ENCODE measurements at places on chromosomes 6 and 20.

DNA sequence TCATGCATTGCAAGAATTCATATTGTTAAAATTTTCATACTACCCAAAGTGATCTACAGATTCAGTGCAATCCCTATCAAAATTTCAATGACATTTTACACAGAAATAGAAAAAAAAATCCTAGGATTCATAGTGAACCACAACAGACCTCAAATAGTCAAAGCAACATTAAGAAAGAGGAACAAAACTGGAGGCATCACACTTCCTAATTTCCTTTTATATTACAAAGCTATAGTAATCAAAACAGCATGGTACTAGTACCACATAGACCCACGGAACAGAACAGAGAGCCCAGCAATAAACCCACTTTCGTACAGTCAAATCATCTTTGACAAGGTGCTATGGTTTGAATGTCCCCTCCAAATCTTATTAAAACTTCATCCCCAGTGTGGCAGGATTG, 39.7 kb downstream of the NTSR1 start:
- DNase-seq = no peak

- no peak for DNase-seq
These were observed 23.8 kb downstream of the SIM1 start for GRCh38 chr6:100440935-100441334.

DNA sequence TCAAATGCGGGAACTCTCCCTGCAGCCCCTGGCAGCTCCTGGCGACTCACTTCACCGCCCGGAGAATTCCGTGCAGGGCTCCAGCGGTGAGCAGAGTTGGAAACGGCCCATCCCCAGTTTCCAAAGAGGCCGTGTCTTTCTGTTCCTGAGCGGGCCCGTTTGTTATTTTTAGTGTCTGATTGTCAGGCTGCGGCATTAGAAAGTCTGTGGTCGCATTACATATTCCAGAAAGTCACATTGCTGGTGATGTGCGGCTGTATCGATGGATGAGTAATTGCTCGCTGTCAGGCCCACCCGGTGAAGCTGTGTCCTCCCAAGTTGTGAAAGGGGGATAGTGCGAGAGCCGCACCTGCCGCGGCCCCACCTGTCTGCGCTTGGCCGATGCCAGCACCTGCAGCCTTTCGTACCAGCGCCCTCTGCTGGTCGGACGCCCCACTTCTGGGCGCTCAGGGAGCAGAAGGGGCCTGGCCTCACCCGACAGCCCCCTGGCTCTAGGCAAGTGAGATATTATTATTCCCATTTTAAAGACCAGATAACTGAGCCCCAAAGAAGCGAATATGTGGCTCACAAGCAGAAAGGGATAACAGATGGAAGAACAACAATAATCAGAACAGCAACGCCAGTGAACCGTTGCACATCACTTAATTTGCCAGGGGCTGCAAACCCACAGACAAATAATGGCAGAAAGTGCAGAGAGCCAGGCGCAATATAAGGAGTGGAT, 244.9 kb downstream of the TSHZ2 start:
- DNase-seq = peak; percentile 76

GRCh38 chr6:165850434-165851019, 187.5 kb upstream of the PDE10A start:
- peak; percentile 49 for DNase-seq

DNA sequence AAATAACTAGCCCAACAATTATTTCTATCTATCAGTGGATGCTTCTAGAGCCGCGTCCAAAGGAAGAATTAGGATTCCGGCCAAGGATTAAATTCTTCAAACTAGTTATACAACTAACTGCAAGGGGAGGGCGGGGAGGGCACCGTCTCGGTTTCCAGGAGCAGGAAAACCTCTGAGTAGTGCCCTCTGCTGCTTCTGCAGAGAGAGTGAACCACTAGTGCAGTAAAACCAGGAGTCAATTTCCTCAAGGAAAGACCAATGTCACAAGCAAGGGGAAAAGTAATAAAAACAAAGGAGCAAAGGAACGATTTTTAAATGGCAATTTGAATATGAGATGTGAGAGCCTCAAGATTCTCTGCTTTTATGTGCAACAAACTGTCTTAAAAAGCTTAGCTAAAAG, 16.5 kb upstream of the UBE2J1 start:
- DNase-seq = no peak

DNA sequence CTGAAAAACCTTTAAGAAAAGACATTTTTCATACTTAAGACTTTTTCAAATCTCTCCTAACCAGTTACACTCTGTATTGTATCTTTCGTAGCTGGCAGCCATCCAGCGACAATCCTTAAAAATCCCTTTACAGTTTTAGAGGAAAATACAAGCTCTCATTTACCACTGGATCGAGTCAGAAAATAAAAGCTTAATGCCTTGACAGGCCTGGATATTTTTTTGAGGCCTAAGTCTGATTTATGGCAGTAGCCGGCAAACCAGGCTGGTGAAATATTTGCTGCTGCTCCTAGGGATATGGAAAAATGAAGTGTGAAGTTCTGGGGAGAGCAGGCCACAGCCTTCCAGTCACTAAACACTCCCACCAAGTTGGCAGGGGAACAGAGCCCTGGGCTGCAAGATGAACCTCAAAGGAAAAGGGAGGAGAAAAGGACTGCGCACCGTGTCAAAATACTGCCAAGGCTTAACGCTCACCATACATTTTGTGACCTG, 213.0 kb upstream of the SUPT3H start:
- no peak for DNase-seq

DNA sequence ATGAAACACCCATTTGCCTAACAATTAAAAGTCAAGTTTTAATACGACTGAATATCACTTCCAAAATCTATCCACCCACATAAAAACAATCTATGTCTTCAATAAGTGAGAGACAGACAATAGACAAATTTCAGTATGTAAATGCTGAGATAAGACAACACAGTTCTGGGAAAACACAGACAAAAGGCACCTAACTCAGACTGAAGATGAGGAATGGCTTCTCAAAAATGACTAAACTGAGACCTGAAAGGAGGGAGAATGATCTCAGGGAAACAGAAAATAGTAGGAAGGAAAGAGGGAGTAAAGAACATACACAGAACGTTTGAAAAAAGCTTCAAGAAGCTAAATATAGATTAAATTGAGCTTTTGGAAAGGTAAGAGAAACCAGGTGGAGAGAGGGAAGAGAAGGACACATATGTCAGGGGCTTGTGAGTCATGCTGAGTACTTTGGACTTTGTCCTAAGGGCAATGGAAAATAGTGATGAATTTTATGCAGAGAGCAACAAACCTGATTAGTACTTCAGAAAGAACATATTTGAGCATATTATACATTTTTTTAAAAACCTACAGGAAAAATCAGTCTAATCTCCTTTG, 16.1 kb downstream of the LMBRD1 start:
- DNase-seq = no peak

DNA sequence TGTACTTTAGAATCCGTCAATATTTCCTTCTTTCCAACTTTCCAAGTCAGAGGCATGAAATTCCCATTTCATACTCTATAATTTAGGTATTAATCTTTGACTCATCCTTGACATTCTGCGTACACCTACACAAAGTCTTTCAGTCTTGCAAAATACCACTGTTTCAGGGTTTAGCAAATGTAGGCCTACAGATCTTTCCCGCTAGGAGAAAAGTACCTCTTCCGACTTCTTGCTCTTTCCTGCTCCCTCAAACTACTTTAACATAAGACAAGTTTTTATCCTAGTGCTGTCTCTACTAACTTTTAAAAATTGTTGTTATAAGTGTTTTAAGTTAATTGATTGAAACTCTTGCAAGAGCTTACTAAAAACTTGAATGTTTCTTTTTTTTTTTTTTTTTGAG, 18.3 kb upstream of the PHACTR1 start:
- no peak for DNase-seq

- DNase-seq = no peak
These were observed 10.9 kb downstream of the JAG1 start for GRCh38 chr20:10662661-10663458.

DNA sequence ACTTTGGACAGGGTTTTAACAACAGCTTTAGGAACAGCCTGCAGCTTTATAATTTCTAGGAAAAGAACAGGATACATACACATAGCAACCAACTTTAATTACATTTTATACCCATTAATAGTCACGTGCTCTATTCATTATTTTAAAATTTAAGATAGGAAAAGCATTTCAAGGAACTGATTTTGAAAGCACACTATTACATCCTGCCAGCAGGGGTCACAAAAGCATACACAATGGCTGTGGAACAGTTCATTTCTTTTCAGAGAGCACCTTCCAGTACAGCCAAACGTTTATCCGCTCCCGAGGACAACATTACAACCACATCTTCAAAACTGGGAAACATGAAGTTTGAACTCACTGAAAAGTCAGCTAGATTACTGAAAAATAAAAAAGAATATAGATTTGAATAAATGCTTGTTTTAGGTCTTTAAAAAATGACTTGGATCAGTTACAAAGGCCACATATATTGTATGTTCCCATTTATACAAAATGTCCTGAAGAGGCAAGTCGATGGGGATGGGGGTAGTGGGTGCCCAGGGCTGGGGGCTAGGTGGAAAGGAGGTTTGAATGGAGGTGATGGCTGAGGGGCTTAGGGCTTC, 104.6 kb upstream of the EXOC2 start:
- DNase-seq = no peak

DNA sequence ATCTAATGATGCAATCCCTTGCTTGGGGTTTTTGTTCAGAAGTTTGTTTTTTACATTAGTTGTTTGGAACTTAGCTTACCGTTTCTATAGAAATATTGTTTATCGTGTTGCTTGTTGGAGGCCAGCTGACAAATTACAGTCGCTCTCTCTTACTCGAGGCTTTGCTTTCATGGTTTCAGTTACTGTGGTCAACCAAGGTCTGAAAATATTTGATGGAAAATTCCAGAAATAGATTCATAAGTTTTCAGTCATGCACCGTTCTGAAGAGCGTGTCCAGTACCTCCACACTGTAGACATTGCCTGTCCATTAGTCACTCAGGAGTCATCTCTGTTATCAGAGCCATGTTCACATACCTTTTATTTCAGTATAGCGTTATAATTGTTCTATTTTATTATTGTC, 47.9 kb downstream of the DEK start:
- DNase-seq = no peak

- DNase-seq = no peak
These were observed 32.0 kb upstream of the POPDC3 start for GRCh38 chr6:105211831-105212230.

Measured in activated T-cell treated with anti-CD3 and anti-CD28 coated beads for 24 hours (primary cell).